Mammary epithelial cell (primary cell): ENCODE measurements at places on chromosomes 16 and 17.
A peak's percentile ranks its signal among the peaks of the same experiment; 100 is the strongest.

GRCh38 chr16:77899416-77899815, 111.1 kb downstream of the VAT1L start:
- DNase-seq: no peak

- no peak for DNase-seq
Observed at GRCh38 chr17:83145358-83145738, 65.9 kb downstream of the METRNL start.

GRCh38 chr17:38556239-38556638, 49.5 kb downstream of the SRCIN1 start:
- peak; percentile 48 for DNase-seq

DNA sequence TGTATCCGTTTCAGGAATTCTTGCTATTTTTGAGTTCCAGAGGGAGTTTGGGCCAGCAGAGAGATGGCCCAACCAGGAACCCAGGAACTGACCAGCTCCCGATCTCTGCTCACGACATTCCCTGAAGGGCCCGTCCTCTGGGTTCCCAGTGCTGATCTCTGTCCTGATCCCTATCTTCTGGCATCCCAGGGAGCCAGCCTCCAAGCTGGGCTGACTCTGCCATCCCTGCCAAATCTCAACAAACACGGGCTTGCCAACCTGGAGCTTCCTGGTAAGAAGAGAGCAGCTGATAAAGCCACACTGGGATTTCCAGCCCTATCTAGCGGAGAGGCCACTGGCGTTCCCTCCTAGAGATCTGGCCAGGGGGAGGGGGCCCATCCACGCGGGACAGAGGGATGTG, 16.2 kb downstream of the GPRC5B start:
- no peak for DNase-seq

- no peak for DNase-seq
Observed at GRCh38 chr16:23807028-23807427, 28.8 kb upstream of the PRKCB start.

GRCh38 chr16:4494746-4495490, 18.7 kb downstream of the HMOX2 start:
- DNase-seq: peak; percentile 78

- peak; percentile 93 for DNase-seq
Observed at GRCh38 chr16:58459344-58460218, 40.4 kb upstream of the NDRG4 start.

DNA sequence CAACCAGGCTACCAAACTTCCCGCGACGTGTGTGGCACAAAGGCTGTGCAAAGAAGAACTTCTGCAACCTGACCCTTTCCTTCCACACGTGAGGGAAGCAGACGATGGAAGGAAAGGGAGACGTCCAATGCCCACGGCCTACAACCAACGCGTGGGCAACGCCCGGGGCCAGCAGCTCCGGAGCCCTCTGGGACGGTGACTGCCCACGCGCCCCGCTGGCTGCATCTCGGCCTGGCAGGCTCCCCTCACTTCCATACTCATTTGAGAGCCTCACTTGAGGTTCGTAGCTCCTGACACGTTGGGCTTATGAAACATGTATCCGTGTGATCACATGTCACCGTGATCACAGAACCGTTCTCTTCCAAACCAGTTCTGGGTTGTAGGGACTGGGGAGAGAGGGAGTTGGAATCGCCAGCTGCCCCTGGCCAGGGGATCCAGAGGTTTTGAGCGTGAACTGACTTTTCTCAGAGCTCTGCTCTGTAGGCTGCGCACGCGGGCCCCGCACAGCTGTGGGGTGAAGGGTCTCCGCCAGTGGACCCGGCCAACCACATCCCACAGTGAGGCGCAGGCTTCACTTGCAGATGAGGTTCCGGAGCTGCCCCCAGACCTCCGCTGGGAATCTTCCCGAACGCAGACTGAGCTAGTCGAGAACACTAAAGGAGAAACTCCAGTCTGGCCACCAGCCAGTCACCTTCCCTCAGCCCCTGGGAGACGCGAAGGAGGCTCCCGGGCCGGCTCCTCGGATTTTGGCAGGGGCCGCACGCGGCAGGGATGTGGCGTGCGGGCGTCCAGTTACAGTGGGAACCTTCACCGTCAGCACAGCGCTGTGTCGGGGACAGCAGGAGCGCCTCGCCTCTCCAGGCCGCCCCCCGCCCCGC, 1.0 kb downstream of the LMF1 start:
- no peak for DNase-seq

GRCh38 chr17:1486802-1487695, 5.4 kb downstream of the MYO1C start:
- peak; percentile 72 for DNase-seq

- no peak for DNase-seq
Observed at GRCh38 chr16:24007391-24007790, 171.6 kb downstream of the PRKCB start.

- no peak for DNase-seq
Observed at GRCh38 chr17:70053241-70054234, 21.5 kb upstream of the KCNJ16 start.

GRCh38 chr17:61225178-61225882, 174.3 kb upstream of the TBX2 start:
- no peak for DNase-seq

DNA sequence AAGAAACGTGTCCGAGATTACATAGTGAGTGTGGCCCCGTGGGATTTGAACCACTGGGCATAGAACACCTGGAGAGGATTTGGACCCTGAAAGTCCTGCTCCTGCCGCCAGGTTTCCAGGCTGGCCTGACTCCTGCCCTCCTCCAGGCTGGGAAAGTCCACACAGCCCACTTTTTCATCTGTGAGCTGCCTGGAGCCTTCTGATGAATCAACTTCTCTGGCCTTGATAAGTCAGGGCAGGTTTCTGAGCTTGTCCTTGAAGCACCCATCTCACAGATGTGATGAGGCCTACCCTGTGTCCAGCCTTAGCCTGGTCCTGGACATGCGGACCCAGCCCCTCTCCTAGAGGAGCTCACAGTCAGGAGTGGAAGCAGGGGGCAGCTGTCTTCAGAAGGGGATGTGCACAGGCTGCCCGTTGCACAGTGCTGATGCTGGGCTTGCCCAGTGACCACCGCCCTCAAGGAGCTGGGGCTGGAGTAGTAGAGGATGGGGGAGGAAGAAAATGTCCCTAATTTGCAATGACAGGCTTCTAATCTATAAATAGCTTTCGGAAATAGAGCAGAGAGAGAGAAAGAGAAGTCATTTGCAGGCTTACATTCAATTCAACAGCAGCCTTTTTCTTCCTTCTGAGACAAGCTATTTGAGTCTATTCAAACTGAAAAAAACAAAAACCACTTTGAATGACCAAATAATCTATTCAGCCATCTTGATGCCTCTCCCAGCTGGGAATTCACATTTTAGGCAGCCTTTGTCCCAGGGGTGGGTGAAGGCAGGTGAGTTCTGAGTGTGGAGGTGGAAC, 73.5 kb upstream of the DNAJA2 start:
- DNase-seq: no peak

GRCh38 chr17:46108550-46109110, 84.6 kb downstream of the KANSL1 start:
- DNase-seq: no peak

DNA sequence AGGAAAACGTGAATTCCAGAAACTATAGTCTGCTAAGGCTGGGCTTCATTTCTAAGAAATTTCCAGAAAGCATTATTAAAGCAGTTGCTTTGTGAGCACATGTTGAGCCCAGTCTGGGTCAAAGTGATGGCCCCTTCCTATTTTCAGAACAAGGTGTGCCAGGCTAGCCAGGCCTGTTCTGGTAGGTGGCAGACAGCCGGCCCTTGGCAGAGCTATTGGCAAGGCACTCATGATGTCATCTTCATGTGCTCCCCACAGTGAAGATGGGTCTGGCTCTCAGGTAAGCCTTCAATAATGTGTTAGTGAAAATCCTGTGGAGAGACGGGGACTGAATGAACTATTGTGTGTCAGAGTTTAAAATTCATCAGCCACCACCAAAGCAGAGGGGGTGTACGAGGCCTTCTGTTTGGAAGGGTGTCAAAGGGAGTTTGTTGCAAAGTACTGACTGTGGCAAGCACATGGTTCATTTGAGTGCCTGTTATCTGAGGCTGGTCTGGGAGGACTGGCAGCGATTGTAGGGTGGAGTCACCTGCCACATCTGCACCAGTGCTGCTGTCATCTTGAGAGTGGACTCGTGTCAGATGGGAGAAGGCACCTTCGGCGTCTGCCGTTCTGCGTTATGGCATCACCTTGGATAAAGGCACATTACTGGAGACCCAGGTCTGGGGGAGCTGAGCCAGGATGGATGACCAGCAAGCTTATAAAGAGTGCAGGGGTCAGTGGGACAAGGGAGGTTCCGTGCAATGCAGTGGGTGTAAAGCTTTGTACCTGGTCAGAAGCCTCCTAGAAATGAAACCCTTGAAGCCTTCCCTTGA, 43.4 kb downstream of the KSR1 start:
- no peak for DNase-seq

DNA sequence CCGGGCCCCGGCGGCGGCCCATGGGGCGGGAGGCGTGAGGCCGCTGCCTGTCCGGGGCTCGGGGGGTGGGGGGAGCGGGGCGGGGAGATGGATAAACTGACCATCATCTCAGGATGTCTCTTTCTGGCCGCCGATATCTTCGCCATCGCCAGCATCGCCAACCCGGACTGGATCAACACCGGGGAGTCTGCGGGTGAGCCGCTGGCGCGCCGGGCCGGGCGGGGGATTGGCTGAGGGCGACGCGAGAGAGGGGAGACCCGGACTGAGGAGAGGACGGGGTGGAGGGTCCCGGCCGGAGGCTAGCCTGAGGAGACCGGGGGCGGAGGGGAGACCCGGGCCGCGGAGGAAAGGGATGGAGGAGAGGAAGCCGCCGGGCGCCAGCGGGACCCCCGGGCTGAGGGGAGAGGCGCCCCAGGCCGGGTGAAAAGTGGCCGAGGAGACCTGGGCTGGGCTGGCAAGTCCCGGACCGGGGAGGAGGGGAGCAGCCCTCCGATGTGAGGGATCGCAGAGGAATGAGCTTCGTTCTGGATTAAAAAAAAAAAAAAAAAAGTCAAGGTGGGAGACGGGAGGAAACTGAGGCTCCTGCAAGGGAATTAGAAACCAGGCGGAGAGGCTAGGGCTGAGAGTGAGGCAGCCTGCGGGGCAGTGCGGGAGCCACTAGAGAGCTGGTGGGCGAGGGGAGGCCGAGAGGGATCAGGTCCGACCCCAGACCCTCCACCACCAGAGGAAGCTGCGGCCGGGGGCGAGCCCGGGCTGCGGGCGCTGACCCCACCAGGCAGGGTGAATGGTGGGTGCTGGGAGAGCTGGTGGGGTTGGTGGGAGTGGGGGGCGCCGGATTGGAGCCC, 526 bp downstream of the MOSMO start:
- DNase-seq: no peak

GRCh38 chr17:75093548-75094158, 5.9 kb downstream of the SLC16A5 start:
- no peak for DNase-seq

DNA sequence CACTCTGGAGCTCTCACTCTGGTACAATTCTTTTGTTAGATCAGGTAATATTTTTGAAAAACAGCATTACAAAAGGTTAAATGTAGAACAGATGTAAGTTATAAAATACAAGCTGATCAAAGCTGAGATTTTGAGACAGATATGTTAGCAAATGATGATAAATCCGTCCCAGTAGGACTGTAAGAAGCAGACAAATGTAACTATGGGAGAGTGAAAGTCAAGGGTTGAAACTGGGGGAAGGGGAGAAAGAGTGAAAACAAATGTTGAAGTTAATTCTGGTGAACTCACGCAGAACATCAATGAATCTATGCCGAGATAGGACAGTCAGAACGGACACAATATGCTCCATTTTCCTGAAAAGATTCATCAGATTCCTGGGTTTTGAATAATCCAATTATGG, 298.9 kb upstream of the IRX5 start:
- no peak for DNase-seq

DNA sequence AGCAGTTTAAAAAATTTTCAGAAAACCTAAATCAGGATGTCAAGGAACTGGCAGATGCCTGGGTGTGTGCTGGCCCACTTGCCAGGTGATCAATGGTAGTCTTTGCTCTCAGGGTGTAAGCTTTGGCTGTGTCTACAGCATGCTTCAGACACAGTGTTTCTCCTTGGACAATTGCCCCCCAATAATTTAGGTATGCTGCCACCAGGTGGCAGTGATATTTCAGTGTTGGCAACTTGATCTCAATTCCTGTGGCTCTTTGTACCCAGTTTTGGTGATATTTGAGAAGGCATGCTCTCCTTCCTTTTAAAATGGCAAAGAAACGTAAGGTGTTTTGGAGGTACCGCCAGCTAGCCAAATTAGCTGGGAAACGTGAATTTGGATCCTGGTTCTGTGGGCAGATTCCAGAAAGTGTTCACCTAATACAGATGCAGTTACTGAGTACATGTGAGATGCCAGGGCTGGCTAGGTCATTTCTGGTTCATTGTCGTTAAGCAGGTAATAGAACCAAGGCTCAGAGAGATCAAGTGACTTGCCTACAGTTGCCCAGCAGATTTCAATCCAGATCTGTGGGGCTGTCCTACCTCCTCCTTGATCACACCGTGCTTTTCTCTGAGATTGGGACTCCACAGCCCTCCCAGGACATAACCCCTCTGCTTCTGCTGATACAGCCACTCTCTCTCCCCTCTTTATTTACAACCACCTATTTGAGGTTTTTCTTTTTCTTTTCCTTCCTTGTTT, 155.6 kb upstream of the PLCG2 start:
- peak; percentile 60 for DNase-seq

DNA sequence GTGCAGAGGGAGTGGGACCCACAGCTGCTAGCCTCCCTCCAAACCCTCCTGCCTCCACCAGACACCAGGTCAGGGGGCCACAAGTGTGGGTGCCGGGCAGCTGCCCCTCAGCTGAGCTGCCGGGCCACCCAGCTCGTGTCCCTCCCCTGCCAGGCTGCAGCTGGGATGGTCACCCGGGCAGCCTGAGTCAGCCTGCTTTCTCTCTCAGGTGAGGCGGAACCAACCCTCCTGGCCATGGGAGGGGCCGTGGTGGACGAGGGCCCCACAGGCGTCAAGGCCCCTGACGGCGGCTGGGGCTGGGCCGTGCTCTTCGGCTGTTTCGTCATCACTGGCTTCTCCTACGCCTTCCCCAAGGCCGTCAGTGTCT, 6.9 kb downstream of the SLC16A3 start:
- DNase-seq: peak; percentile 61

DNA sequence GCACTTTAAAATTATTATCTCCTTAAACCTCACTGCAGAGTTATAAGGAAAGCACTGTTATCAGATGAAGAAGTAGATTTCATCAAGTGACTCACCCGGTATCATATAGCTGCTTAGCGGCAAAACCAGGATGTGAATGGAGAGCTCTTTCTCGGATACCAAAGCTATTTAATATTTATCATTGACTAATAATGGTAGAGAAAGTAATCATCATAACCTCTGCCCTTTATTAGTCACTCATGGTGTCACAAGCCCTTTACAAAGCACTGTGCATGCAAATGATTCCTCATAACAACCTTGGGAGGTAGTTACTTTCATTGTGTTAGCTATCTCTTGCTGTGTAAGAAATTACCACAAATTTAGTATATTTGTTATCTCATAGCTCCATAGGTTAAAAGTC, 592.9 kb downstream of the MAF start:
- DNase-seq: peak; percentile 52

DNA sequence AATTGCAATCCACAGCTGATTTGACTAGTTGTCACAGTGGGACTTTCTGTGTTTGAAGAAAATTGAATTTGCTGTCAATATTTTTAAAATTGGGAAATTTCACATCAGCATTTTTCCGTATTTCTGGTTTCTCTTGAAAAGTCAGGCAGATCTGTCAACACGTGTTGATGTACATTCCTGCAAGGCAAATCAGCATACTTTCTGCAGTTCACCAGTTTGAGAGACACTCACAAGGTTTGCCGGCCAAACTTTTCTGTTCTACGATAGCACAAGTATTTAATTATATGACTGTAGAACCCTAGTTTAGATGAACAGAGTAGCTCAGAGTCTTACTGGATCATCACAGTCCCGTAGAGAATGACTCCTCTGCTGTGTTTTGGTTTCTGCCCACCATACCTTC, 102.0 kb downstream of the ADAMTS18 start:
- DNase-seq: no peak

- no peak for DNase-seq
Observed at GRCh38 chr16:5722116-5722619, 624.6 kb upstream of the EEF2KMT start.
